Activated CD4-positive, alpha-beta memory T cell treated with anti-CD3 and anti-CD28 coated beads for 36 hours (primary cell): ENCODE measurements at places on chromosomes 2 and 18. TPM values are rescaled to one million over a fixed set of nuclear protein-coding genes. Genes with fewer than 3 reads are reported as not detected.

GALNT3 gene
- total RNA-seq: 3.2 TPM

GRCh38 chr2:30683236-30683956 lies 123.8 kb downstream of the CAPN13 start:
- no peak for DNase-seq

DNA sequence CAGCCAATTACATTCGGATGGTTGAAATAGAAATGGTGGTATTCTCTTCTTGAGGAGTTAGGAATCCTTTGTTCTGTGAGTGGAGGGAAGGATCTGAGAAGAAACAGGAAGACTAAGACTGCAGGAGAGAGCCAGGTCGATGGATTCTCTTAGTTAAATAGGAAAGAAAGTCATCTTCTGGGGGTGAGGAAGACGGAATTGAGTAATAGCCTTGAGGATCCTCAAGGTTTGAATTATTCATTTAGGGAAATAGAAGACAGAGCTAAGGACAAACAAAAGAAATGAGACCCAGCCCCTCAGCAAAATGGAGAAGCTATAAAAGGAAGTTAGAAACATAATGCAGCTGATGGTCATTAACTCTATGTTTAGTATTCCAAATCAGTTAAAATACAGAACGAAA lies 1.8 kb downstream of the LAPTM4A start:
- DNase-seq: no peak

DNA sequence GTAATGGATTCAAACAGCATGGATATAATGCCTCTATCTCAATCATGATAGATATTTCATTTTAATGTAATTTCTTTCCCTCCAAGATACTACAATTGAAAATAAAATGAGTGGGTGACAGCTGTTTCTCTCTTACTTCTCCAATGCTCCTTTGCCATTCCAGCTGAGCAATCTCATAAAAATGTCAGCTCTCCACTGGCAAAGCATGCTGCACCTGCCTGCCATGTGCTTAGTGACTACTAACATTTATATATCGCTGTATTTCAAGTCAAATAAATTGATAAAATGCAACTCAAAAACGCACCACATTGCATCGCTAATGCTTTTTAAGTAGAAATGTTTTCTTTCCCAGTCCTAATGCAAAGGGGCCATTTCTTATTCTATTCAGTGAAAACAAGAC lies 1093.9 kb downstream of the CBLN2 start:
- DNase-seq: no peak

SCYGR4 gene
- total RNA-seq: not detected

GRCh38 chr2:152375174-152375573 lies 40.2 kb downstream of the FMNL2 start:
- no peak for DNase-seq

- no peak for DNase-seq
Measured at GRCh38 chr2:96842600-96842999, 1.2 kb downstream of the ANKRD23 start.

DNA sequence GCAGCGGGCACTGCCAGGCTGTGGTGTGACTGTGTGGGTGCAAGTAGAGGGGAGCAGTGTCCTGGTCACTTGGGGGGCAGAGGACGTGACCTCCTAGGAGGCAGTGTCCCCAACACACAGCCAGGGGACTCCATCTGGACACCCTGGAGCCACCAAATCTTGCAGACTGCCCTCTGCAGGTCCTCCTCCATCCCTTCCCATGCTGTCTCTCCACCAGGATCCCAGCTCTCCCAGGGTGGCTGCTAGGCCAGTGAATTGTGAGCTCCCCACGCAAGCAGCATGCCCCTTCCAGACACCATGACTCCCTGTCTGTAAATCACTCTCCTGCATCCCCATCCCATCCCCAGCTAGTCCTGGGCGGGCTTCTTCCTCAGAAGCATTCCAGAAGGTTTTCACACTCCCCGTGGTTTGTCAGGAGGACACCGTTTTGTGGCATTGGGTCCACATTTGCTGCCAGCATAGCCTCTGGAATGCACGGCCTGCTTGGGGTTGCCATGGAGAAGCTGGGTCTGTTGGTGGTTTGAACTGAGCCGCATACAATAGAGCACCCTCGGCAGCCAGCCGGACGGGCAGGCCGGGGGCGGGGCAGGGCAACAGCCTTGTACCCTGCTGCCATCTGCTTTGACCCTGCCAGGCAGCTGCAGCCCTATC lies 210.7 kb downstream of the KLHL29 start:
- DNase-seq: no peak

DNA sequence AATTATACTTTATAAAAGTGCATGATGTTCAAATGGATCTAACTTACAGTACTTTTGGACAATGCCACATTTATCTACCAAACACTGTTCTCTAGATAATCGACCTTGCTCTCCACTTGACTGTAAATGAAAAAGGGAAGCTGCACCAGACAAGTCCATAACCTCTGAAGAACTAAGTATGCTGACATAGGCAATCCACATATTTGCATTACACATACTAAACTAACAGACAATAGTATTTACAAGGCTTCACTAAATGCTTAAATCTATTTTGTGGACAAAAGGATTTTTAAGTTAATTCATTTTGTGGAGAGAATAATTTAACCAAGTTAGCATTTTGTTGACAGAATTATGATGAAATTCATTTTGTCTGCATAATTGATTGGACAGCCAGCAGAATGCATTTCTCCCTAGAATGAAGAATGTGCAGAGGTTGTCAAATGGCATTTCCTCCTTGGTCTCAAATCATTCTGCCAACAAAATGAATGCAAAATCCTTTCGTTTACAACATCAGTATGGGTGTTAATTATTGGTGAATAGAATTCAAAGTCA lies 520.9 kb downstream of the CPS1 start:
- no peak for DNase-seq

IL36B gene
- not detected for total RNA-seq

- no peak for DNase-seq
Measured at GRCh38 chr2:26530240-26530540, 52.3 kb upstream of the OTOF start.

GRCh38 chr2:120125195-120125594 lies 98.0 kb downstream of the TMEM185B start:
- DNase-seq: no peak

- no peak for DNase-seq
Measured at GRCh38 chr2:160228141-160228917, 28.3 kb upstream of the ITGB6 start.

NIF3L1 gene
- 30.8 TPM for total RNA-seq

PER2 gene
- 7.2 TPM for total RNA-seq

DNA sequence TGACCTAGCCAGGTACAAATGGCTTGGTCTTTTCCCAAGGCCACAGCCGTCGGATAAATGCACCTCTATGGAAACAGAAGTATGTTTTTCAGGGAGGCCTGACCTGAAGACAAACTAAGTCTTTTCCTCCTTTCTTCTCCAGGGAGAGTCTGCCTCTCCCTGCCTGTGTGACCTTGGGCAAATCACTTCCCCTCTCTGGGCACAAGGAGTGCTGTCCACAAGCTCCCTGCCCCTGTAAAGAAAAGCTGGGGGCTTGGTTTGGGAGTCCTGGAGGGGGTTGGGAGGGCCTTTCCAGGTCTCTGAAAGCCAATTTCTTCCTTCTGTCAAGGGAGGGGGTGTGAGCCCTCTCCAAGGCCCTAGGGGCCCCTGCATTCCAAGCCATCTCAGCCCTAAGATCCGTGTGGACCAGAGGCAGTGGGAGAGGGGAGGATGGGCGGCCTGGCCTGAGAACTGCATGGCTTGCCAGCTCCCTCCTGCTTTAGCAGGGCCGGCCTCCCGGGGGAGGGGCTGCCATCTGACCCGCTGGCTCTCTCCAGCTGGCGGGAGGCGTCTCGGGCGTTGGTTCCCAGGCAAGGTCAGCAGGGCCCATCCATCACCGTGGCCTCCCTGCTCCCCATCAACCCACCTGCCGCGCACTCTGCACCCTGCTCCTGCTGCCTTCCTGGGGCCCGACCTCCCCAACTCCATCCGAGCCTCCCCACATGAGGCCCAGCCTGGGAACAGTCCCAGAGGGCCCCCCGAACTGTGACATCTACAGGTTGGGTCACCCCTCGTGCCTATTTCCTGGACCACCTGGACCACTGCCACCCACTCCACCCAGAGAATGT lies 61.4 kb downstream of the SMAD7 start:
- no peak for DNase-seq

DNA sequence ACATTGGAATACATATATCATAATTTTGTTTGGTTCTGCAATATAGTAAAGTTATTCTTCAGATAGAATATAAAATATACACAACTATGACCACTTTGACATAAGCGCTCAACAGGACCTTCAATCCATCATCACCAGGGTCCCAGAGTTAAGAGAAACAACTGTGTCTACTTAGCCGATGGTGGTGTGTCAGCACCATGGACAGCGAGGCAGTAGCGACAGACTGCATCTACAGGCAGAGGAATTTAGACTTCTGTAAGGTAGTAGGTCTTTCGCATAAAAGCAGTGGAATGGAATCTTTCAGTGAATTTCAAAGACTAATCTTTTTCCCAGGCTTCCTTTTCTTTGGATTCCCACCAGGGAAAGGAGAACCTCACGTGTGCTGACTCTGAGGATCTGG lies 20.5 kb upstream of the LRPPRC start:
- DNase-seq: peak; percentile 55

- no peak for DNase-seq
Measured at GRCh38 chr18:5914951-5915350, 19.6 kb upstream of the TMEM200C start.

DNA sequence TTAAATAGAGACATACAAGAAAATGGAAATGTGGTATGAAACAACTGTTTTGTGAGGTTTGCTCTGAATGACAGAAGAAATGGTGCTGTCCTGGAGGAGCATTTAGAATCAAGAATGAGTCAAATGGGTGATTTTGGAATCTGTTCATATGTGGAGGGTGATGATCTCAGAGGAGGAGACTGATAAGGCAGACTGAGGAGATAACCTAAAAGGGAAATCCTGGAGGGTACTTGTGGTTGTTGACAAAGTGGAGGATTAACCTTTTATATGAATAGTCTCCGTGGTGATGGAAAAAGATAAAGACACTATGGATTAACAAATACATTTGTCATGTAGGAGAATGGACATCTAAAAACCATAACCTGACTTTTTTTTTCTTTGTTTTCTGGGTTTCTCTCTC lies 74.1 kb downstream of the MMADHC start:
- DNase-seq: no peak

DNA sequence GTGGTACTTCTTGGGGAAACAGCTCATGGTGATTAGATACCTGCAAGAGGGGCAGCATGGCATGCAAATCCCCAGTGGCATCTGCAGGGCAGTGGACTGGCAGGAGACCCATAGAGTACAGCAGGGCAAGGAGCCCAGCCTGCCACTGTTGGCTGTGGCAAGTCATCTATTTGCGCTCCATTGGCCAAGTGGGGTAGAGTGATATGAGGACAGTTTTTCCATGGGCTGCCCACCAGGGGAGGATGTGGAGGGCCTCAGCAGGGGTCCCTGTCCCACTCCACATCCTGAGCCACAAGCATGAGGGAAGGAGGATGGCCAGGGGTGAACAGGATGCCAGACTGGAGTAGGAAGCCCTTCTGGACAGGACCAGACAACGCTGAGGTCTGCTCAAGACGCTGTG lies 50.9 kb upstream of the OTOF start:
- DNase-seq: no peak

L3MBTL4 gene
- total RNA-seq: 0.31 TPM

ZSWIM2 gene
- total RNA-seq: not detected

- peak; percentile 50 for DNase-seq
Measured at GRCh38 chr2:9463698-9464034, 10.7 kb upstream of the IAH1 start.

DNA sequence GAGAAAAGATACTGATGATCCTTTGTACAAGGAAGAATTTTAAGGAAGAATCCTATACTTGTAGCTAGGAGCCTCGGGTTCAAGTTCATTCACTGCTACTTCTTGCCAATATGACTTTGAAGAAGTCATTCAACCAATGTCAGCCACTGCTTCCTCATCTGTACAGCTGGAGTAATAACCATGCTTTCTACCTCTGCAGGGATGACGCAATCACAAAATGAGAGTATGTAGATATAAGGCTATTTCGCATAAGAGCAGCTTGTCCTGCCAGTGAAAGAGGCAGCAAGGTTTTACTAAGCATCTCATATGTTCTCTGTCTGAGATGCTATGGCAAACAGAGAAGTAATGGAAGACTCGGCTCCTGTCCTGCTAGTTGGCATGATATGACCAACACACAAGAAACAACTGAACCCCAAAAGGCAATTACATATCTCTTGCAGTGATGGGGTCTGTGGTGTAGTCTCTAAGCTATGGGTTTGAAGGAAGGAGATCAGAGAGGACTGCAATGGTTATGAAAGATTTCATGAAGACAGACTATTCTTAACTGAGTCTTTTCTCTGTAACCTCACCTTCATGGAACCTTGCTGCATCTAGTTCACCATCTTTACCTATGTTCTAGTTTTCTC lies 9.2 kb downstream of the AAK1 start:
- DNase-seq: no peak
